Endothelial cell of umbilical vein (primary cell): ENCODE measurements at places on chromosomes 7 and 10. TPM values are rescaled to one million over a fixed set of nuclear protein-coding genes. Genes with fewer than 3 reads are reported as not detected.

- no peak for DNase-seq
These were observed 355.8 kb downstream of the SUGCT start for GRCh38 chr7:40490603-40490924.

DNA sequence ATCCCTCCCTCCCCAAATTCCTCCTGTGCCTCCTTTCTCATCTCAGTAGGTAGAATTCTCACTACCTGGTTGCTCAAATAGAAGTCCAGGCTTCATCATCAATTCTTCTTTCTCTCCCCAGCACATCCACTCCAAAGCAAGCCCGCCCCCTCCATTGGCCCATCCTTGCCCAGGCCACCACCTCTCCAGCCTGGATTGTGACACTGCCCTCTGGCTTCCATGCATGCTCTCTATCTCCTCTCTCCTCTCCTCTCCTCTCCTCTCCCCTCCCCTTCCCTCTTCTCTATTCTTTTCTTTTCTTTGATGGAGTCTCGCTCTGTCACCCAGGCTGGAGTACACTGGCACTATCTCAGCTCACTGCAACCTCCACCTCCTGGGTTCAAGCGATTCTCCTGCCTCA lies 144.9 kb downstream of the UBE2H start:
- no peak for DNase-seq

DNA sequence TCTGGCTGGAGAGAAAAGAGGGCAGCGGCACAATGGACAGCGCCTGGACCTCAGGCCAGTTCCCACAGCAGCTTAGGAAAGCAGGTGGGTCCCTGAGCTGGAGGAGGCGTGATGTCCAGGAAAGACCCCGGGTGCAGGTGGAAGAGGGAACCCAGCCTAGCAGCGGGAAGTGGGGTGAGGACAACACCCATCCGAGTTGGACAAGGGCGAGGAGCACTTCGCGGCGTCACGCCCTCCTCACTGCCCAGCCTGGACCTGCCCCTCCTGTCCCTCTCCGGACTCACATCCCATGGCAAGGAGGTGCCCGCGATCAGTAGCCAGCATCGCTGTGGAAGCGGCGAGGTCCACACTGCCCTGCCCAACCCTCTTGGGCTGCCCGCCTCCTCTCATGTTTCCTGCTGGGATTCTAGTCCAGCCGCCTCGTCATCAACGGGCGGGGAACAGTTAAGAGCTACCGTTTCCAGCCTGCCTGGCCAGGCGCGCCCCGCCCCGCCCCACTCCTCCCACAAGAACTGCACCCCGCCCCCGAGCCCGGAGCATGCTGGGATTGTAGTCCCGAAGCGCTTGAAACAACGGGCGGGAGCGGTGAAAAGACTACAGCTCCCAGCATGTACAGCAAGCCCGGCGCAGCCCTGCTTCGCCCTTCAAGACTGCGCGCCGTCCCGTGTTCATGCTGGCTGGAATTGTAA lies 930.6 kb upstream of the ZNF722 start:
- DNase-seq = no peak

- DNase-seq = no peak
These were observed 133.1 kb upstream of the EEPD1 start for GRCh38 chr7:36019980-36020379.

DNA sequence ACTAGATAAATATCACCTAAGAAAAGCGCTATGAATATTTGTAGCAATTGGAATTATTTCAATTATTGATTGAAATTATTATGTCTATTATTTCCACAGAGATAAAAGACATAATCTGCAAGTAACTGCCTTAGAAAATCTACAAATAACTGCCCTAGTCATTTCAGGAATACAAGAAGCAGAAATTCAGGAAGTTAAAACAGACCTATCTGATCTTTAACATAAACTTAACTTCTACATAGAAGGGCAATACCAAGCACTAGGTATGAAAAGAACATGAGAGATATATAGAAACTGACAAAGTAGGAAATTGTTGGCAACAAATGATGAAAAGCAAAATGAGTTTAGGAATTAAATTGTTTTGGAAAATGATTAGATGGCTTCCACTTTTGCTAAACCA lies 31.8 kb upstream of the AKR1B10 start:
- no peak for DNase-seq

DNA sequence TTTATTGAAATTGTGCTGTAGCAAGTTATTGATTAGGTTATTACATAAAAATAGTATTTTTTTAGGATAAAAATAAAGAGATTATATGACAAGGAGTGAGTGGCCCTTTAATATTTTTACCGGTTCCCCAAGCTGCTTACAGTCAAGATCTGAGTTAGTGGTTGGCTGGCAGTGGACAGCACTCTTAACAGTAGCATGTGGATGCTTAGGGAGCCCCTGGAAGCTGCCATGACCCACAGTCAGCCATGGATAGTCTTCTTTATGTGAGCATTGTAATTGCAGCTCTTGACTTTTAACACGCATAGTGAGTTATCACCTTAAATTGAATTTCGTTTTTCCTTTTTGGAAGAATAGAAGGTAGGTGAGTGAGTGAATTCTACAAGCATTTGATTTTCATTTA lies 22.1 kb downstream of the RAB18 start:
- no peak for DNase-seq

DNA sequence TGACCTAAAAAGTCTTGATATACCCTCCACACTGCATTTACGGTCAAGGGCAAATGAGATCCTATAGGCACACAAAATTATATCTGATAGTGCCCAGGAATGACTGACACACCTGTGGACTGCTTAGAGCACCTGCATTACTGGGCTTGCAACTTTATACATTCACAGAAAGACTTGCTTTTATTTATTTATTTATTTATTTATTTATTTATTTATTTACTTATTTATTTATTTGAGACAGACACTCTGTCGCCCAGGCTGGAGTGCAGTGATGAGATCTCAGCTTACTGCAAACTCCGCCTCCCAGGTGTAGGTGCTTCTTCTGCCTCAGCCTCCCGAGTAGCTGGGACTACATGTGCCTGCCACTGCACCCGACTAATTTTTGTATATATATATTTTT lies 6.5 kb upstream of the IFT22 start:
- no peak for DNase-seq

DNA sequence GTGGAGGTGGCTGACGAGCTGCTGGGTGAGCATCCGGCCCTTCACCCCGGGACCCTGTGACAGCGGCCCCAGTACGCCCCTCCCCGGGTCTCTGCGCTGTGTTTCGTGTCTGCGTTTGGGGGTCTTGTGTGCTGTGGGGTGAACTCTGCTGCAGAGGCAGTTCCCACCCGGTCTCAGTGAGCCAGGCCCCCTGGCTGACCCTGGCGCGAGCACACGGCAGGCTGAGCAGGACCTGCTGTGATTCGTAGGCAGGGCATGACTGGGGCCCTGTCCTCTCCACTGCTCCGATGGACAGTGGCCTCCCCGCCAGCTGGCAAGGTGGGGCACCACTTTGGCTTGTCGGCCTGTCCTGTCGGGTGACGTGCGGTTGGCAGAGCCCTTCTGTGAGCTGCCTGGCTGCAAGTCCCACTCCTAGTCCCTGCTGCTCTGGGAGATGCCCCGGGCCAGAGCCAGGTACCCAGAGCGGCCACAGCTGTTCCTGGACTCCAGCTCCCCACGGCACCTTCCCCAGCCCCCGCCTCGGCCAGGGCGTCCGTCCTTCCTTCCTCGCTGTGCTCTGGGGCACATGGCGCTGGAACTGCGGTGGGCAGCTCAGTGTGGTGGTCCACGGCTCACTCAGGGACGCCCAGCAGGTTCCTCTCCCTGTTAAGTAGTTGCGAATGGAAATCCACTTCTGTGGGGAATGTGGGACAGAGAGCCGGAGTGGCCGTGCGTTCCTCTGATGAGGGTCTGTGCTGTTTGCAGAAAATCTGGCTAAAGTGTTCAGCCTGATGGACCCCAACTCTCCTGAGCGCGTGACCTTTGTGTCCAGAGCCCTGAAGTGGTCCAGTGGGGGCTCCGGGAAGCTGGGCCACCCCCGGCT lies 10.5 kb downstream of the GET4 start:
- DNase-seq = no peak

- DNase-seq = peak; percentile 82
These were observed 41.1 kb upstream of the STMP1 start for GRCh38 chr7:135620980-135621850.

DNA sequence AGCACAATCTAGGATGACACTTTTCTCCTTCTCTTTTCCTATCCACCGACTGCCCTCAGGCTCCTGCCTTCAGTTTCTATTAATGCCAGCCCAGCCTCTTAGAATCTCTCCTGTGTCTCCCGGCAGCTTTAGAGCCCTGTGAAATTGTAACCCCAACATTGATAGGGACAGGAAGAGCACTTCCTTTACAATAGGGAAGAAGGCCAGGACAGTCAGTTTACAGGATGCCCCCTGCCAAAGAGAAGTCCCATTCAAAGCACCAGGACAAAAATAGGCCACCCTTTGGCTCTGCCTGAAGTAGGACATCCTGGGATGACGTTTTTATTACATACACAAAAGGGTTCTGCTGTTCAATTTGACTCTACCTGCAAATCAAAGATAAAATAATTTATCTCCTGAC lies 64.7 kb upstream of the ANK3 start:
- DNase-seq = no peak

DNA sequence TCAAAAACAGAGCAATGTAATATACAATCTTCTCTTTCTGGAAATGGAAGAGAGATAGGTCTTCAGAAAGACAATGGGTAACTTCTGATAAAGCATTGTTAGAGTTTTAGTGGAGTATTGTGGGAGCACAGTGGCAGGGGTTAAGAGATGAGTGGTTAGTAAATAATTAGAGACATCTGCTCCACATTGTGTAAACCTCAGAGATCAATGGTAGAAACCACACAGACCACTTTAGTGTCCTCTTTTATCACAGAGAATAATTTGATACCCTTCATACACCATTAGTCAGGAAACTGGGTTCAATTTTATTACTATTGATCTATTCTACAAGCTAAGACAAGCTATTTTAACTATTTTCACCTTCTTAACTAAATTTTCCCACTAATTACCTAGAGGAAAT lies 35.9 kb upstream of the MAGI2 start:
- no peak for DNase-seq

DNA sequence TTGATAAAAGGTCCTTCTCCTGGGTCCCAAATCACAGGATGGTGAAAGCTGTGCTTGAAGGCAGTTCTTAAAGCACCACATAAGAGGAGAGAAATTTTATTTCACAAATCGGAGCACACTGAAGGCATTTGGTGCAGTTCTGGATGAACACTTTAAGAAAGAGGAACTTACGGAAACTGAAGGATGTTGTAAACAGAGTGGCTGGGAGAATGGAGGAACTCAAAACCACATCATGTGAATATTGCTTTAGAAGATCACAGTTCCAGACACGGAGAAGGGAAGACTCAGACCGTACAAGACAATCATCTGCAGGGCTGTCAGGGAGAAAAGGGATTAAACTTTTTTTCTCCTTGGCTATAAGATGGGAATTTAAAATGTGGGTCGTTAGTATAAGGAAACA lies 9.0 kb upstream of the GPR141 start:
- no peak for DNase-seq

DNA sequence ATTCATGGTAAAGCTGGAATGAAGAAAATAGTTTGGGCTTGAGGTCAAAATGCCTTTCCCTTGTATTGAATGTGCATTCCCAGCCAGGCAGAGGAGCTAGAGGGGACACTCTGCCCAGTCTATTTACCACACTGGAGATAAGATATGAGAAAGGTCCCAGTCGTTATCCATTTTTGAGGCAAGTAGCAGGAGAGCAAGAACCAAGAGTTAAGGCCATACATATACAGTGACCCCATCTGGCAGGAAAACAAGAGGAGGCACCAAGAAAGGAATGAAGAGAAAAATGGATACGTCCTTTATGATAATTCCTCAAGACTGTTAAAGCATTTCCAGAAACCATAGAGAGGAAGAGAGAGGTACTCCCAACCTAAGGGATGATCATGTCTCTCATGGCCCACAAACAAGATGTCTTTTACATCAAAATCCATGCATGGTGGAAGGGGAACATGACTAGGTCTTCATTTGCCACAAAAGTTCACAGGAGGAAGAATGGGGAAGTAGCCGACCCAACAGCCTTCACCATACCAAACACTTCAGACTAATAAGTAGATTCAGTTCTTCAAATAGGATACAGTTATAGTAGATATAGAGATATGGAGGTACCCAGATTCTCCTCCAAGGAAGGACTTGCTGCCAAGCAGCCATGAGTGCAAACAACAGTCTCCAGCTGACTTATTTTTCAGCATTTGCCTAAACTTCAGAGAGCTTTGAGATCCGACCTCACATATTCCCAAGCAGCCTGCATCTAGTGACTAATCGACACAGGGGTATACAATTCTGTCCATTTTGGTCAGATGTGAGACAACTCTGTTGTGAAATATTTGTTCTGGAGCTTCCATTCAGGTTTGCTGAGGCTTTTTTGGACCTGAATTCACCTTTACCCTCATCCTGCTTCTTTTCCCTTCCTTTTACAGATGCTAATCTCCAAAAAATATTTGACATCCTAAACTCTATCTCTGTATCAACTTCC lies 61.1 kb upstream of the CCDC71L start:
- no peak for DNase-seq

- DNase-seq = no peak
These were observed 4.8 kb upstream of the ZNF783 start for GRCh38 chr7:149257146-149257545.

DNA sequence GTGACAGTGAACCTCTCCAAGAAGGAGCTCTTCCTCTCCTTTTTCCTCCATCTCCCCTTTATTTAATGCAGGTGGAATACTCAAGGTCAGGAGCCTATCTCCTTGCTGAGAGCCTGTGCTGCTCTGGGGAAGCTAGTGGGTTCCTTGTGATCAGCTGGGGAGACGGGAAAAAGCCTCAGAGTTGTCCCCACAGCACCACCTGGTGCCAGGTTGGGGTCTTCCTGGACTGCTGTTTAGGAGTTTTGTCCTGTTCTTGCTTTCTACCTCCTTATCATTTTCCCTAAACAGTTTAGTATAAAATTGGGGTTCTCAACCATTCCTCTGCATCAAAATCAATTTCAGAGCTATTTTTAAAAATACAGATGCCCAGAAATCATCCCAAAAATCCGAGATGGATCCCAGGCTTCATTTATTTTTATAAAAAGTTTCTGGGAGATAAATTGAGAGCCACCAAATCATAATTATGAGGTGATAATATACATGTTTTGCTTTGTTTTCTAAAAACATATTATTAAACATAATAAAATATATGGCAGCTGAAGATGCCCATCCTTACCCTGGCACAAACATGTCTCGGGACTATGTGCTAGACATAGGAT lies 44.3 kb downstream of the MACC1 start:
- peak; percentile 51 for DNase-seq

GRCh38 chr7:44289341-44290251 lies 35.8 kb downstream of the CAMK2B start:
- no peak for DNase-seq

GRCh38 chr10:120475844-120476791 lies 19.1 kb downstream of the PLPP4 start:
- DNase-seq = no peak

The PLEKHS1 gene
- total RNA-seq = not detected in 2 replicates

The CDC14C gene
- total RNA-seq = not detected in 2 replicates

The VSTM4 gene
- 0.07 and 0.12 TPM in 2 replicates for total RNA-seq

The SEMA4G gene
- total RNA-seq = 6.0 and 6.7 TPM in 2 replicates

The MMP21 gene
- total RNA-seq = not detected in 2 replicates

The PPP1R3A gene
- not detected in 2 replicates for total RNA-seq

The SYT15B gene
- 0.18 TPM in 1 of 2 replicates, not detected in the other for total RNA-seq

The ACTL6B gene
- not detected in 2 replicates for total RNA-seq

The IGF2BP3 gene
- 111 and 117 TPM in 2 replicates for total RNA-seq

The STEAP4 gene
- not detected in 2 replicates for total RNA-seq

The C7orf57 gene
- not detected in 2 replicates for total RNA-seq
